ENCODE measurements at places on chromosomes 7 and 10.

DNA sequence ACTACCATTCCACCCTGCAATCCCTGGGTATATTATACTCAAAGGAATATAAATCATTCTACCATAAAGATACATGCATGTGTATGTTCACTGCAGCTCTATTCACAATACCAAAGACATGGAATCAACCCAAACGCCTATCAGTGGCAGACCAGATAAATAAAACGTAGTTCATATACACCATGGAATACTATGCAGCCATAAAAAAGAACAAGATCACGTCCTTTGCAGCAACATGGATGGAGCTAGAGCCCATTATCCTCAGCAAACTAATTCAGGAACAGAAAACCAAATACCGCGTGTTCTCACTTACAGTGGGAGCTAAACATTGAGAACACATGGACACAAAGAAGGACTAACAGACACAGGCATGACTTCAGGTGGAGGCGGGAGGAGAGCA, 138.3 kb downstream of the DYNC2I1 start:
- DNase-seq = no peak

DNA sequence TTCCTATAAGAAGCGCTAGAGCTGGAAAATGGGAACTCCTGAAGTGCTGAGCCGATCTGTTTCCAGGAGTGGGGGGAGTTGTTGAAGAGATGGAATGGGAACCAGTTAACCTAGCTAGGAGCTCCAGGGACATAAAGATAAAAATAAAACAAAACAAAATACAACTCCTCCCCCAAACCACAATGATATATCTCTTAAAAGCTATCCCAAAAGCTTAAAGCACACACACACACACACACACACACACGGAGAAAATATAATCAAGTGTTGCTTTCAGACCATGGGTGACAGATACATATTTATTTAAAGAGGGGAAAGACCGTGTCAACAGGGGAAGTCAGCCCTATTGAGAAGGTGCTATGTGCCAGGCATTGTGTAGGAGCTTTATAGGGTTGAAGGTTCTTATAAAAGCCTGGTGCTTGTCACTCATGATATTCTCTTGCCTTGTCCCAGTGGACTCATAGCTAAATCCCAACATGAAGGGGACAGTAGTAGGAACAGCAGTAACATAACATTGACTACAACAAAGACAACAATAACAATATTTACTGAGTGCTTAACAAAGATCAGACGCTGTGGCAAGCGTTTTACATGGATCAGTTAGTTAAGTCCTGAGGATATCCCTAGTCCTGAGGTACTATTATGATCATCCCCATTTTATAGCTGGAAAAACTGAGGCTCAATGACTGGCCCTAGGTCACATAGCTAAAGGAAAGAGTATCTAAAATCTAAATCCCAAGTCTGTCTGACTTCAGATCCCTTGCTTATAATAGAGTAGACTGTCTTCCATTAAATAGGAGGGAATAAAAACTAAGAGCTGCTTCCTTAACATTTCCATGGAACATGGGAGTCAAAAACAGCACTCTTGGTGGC, 115.5 kb downstream of the SPAG6 start:
- no peak for DNase-seq

GRCh38 chr10:67912331-67912946, 28.0 kb downstream of the SIRT1 start:
- DNase-seq = no peak

DNA sequence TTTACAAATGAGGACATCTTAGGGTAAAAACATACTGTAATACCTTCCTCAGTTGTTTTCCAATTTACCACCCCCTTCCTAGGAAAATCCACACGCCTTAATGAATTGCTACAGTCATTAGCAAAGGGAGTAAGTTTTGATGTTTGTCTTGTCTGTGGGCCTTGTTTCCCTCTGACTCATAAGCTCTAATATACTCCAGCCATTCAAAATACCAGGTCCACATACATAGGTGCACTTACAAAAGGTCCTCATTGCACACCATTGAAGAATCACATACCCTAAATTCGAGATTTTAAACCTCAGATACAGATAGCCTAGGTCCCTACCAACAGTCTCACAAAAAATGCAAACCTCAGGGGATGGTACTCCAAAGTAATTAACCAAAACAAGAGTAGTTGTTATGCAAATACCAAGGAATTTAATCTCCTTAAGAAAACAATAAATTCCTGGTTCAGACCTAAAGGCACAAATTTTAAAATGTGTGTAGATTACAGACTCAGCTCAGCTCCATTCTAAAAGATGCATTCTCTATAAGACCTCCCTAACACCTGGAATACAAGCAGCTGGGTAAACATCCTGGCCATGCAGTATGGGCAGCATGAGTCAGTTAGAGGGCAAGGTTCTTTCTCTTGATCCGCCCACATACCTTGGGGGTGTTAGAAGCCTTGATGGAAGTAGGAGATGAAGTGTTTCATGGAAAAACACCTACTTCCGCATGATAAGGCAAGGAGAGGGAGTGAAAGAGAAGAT, 3.0 kb upstream of the LIPK start:
- no peak for DNase-seq

DNA sequence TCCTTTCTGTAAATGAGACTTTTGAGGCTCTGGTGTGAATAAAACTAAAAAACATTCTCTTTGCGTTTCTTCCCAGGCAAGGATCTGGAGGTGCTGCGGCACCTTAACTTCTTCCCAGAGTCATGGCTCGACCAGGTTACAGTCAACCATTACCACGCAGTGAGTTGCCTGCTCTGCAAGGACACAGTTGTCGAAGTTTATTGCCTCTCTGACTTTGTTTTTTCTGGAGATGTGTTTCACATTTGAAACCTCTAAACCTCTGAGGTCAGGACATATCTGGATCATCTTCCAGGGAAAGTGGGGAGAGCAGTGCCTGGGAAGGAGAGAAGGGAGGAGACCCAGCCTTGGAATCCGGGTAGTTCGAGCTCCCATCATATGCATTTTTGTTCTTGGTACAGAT, 43.4 kb upstream of the PLEKHA1 start:
- DNase-seq = no peak

GRCh38 chr10:80437227-80437626, 16.9 kb upstream of the TSPAN14 start:
- no peak for DNase-seq

- no peak for DNase-seq
These were observed 266 bp upstream of the STMP1 start for GRCh38 chr7:135662123-135662372.

GRCh38 chr10:17479822-17480221, 25.4 kb upstream of the ST8SIA6 start:
- DNase-seq = no peak
